ENCODE measurements at places on chromosomes 6 and 20.

DNA sequence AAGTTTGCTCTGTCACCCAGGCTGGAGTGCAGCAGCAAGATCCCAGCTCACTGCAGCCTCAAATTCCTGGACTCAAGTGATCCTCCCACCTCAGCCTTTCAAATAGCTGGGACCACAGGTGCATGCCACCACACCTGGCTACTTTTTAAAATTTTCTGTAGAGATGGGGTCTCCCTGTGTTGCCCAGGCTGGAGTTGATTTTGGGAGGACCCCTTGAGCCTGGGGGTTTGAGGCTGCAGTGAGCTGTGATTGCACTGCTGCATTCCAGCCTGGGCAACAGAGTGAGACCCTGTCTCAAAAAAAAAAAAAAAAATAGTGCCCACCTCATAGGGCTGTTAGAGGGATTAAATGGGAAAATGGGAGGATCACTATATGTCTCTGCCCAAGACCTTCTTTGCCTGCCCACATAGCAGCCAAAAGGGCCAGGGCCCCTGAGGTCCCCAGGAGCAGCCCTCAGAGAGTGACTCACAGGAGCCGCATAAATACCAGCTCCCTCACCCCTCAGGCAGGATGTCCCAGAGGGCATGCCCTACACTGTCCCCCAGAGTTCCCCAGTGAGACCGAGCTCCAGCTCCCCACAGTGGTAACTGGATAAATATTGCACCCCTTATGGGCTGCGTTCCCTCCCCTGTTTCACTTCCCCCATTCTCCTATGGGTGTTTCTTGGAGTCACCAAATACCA lies 11.7 kb upstream of the MDGA1 start:
- no peak for DNase-seq

DNA sequence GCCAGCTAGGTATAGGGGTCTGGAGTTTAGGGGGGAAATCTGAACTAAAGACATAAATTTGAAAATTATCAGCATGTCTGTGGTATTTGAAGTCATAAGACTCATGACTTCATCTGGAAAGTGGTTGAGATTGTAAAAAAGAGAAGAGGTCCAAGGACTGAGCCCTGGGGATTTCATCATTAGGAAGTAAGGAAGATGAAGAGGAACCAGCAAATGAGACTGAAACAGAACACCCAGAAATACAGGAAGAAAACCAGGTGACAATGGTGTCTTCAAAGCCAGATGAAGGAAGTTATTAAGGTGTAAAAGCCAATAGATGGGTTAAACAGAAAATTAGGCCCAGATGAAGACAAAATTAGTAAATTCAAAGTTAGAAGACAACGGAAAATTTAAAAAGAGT lies 49.1 kb upstream of the UBR2 start:
- DNase-seq, result no peak

- DNase-seq, result no peak
Measured at GRCh38 chr20:38110525-38111178, 54.4 kb downstream of the TGM2 start.

DNA sequence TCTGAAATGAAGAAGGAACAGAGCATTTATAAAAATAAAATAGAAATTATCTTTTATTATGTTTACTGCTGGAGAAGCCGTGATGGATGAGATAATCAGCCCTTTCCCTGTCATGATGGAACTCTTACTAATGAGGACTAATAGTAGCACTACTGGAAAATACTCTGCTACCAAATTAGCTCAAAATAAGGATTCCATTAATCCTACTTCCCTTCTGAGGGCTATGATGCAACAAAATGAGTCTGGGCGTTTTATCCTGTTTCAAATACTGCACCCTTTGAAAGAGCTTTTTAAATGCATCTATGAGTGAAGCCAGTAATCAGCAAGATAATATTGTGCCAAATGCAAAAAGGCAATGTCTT lies 59.3 kb upstream of the CARMIL1 start:
- DNase-seq, result no peak

DNA sequence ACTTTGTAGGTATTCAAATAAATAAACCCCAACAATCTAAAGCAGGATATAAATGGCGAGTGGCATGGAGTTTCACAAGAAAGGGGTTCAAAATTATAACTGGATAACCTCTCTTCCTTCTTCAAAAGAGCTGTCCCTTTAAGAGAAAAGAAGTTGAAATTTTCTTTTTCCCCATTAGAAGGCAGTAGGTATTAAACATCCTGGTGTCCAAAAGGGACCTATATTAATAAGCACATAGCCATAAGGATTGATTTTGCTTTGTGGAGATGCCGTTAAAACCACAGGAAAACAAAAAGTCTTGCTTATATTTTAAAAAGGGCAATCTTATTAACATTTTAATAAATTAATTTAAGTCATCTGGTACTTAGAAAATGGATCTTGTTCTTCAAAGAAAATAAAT lies 76.5 kb downstream of the LYRM4 start:
- no peak for DNase-seq

GRCh38 chr6:1538369-1538768 lies 71.3 kb upstream of the FOXC1 start:
- no peak for DNase-seq

GRCh38 chr20:35491823-35492222 lies 36.4 kb downstream of the CEP250 start:
- no peak for DNase-seq

GRCh38 chr20:20003031-20003954 lies 13.9 kb upstream of the NAA20 start:
- DNase-seq, result no peak

GRCh38 chr6:2102966-2103365 lies 142.4 kb downstream of the GMDS start:
- peak; percentile 71 for DNase-seq

- no peak for DNase-seq
Measured at GRCh38 chr20:63693083-63693732, 3.2 kb upstream of the TNFRSF6B start.

DNA sequence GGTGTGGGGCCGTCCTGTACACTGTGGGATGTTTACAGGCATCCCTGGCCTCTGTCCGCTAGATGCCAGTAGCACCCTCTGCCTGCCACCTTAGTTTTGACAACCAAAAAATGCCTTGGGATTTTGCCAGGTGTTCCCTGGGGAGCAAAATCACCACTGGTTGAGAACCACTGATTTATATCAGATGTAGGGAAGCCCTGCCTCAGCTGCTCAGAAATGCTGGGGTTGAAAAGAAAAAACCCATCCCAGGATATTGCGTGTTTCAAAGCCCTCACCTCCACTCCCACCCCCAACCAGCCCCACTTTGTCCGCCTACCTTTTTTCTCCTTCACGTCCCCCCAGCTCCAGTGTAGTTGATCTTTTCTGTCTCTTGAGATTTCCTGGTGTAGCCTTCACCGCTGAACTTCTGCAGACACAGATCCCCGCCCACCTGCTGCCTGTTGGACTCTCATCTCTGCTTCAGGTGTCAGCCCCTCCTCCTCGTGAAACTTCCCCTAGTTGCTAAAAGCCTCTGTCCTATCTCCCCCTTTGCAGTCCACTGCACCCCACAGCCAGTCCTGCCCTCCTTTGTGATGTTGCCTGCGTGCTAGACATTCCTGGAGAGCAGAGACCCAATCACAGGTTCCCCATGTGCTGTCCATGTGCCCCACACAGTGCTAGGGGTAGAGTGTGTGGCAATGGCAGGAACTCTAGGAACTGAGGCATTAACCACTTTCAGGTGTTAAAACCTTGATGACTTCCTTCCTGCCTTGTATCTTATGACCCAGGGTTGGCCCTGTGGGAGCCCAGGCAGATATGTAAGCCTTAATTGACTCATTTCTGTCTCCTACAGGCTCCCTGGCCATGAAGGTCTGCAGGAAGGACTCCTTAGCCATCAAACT lies 98.9 kb downstream of the TBC1D7 start:
- DNase-seq, result no peak

- no peak for DNase-seq
Measured at GRCh38 chr6:72948153-72948552, 277.1 kb downstream of the KHDC1L start.

GRCh38 chr6:92072387-92072786 lies 1347.0 kb downstream of the EPHA7 start:
- no peak for DNase-seq

DNA sequence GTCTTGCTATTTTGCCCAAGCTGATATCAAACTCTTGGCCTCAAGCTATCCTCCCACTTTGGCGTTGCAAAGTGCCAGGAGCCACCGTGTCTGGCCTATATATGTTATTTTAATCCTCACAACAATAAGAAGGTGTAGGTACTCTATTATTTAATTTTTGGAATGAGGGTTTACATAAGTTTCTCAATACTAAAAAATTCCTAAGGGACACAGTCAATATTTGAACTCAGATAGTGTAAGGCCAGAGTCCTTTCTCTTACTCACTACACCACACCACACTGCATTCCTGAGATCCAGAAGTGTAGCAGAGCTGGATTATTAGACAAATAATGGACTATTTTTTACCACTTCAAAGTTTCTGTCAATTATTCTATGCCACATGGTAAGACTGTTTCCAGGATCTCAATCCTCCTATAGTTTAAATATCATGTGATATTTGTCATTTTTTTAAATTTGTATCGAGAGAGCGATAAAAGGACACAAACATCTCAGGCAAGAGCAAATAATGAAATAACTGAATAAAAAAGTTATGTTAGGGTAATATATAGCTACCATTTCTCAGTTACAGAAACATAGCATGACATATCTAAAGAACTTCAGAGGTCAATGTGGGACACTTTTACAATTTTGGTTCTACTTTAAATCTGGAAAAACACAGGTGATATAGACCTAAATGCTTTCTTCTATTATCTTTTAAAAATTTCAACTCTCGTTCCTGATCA lies 162.2 kb upstream of the THEMIS start:
- peak; percentile 29 for DNase-seq

DNA sequence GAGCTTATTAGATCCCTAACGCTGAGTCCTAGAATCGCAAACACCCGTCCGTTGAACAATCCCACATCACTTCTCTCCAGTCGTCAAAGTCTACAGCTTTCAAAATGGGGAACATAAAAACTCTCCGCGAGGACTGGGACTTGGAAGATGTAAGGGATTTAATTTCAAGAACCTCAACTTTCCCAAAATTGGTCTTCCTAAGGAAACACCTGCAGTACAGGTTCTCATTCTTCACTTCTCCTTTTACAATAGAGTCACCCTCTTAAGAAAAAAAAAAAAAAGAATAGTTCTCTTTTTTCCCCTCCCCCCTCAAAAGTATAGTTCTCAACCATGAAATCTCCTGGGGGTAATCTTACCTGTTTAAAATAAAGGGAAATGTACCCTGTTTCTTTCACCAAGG lies 6.6 kb upstream of the ZBTB22 start:
- no peak for DNase-seq

- DNase-seq, result no peak
Measured at GRCh38 chr20:36709126-36709525, 36.8 kb downstream of the NDRG3 start.

- DNase-seq, result no peak
Measured at GRCh38 chr6:83578057-83578456, 65.7 kb downstream of the PRSS35 start.

DNA sequence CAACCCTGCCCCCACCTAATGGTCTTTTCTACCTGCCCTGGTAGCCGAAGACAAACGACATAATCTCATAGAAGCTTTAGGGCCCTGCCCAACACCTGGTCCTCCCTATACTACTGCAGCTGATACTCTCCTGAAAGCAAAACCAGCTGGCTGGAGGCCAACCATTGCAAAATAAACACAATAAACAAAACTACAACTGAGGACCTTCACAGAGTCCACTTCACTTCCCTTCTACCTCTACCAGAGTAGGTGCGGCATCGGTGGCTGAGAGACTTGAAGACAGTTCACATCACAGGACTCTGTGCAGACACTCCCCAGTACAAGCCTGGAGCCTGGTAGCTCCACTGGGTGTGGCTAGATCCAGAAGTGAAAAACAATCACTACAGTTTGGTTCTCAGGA lies 476.2 kb downstream of the MMUT start:
- DNase-seq, result no peak

- no peak for DNase-seq
Measured at GRCh38 chr6:968791-969190, 275.9 kb upstream of the EXOC2 start.

- no peak for DNase-seq
Measured at GRCh38 chr20:17097603-17098002, 129.2 kb upstream of the PCSK2 start.

GRCh38 chr20:24994470-24995368 lies 2.2 kb upstream of the APMAP start:
- DNase-seq, result peak; percentile 61

DNA sequence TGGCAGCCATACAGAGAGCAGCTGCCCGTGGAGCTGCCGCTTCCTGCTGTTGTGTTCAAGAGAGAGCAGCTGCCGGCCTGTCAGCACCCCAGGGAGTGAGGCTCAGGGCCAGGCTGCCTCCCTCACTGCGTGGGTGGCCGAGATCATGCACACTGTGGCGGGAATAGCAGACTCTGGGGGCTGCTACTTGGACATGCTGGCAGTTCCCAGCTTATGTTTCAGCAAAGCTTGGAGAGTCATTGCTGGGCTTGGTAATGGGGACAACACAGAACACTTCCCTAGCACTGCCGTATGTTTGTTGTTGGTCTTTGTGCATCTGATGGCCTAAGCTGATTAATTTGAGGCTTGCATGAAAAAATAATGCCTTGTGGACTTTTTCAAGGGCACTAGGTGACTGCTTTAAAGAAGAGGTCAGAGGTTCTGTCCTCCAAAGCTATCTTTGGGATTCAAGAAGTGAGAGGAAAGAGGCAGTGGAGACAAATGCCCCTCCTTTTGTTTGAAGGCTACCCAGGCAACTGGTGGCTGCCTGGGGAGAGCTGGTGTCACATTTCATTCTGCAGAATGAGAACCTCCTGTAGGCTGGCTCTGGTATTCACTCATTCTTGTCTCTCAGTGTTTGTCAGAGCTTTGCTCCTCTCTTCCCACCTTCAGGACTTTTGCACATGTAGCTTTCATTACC lies 18.8 kb downstream of the MRAP2 start:
- peak; percentile 13 for DNase-seq

GRCh38 chr6:83097204-83097603 lies 29.7 kb downstream of the DOP1A start:
- DNase-seq, result peak; percentile 70

All from kidney glomerular epithelial cell (primary cell).